ENCODE measurements at places on chromosomes 2 and 18.

- no peak for DNase-seq
Measured at GRCh38 chr2:158199928-158200650, 98.4 kb downstream of the UPP2 start.

- peak; percentile 51 for DNase-seq
Measured at GRCh38 chr2:41869542-41870264, 178.1 kb upstream of the PKDCC start.

DNA sequence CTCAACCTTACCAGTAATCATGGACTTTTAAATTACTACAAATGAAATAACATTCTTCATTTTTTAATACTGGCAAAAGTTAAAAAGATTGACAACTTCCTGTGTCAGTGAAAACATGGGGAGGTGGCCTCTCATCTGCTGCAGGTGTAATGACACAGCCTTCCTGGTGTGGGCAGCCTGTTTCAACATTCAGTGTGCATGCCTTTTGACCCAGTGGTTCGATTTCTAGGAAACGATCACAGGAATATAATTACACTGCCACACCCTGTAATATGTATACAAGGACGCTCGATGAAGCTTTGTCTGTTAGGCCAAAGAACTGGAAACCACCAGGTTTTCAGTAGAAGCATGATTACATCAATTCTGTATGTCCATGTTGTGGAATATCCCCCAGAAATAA lies 68.7 kb downstream of the MTHFD2 start:
- DNase-seq, result peak; percentile 70

DNA sequence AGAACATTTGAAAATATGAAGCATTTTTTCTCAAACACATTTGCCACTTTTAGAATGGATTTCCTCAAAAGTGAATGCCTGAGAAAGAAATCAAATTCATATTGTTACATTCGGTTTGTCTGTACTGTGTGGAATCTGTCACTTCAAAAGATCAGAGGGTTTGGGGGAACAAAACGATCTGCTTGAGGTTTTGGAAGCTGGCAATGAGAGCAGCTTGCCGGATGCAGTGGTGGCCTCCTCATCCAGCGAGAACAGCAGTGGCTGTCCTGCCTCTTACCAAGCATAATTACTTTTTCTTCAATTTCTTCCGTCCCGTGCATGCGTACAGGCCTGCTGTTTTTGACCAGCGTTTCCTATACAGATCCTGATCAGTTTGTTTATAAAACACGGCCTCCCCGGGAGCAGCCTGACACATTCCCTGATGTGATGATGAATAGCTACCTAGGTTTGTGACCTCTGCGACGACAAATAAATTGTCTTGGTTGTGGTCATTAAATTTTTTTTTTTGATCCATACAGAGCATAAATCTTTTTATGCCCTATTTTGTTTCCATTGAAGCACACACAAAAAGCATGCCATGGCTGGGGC lies 45.2 kb downstream of the ITGA6 start:
- DNase-seq, result peak; percentile 64

- DNase-seq, result no peak
Measured at GRCh38 chr18:23227726-23228070, 92.4 kb downstream of the CABLES1 start.

GRCh38 chr2:134137182-134137611 lies 116.7 kb upstream of the MGAT5 start:
- DNase-seq, result no peak

DNA sequence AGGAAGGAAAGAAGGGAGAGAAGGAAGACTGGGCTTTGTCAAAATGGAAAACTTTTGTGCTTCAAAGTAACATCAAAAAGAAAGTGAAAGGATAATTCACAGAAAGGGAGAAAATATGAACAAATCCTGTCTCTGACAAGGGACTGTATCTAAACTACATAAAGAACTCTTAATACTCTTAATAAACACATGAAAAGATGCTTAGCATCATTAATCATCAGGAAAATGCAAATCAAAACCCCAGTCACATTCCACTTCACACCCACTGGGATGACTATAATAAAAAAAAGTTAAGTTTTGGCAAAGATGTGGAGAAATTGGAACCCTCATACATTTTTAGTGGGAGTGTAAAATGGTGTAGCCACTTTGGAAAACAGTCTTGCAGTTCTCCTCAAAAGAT lies 11.8 kb upstream of the ZFP36L2 start:
- DNase-seq, result no peak

DNA sequence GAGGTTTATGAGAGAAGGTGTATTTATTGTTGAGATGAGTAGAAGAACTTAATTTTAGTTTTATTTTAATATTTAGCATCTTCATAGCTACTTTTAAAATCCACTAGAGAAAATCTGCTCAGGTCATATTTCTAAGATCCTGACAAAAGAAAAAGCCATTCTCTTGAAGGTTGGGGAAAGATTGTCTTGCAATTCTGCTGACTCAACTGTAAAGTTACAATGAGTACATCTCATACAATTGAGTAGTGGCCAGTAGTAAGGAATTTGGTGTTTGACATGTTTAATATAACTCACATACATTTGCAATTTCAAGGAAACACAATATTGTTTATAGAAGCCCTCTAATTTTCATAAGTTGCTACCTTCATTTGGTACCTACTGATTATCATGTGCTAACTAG lies 344.5 kb downstream of the LRRTM1 start:
- no peak for DNase-seq

DNA sequence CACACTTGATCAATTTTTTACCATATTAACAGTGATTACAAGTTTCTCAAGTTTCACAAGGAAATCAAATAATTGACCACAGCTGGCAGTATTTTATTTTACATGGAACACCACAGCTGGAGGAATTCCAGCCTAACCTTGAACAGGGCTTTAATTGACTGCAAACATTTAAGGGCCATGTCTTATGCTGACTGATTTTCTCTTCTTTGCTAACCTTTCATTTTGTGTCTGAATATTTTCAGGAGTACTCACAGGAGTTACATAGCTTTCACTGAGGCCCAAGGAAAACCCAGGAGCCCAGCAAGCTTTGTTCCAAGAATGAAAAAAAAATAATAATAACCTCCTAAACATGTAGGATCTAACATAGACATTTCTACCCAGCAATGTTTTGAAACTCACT lies 49.6 kb downstream of the FRZB start:
- no peak for DNase-seq

- no peak for DNase-seq
Measured at GRCh38 chr2:70850925-70851324, 15.3 kb upstream of the CD207 start.

DNA sequence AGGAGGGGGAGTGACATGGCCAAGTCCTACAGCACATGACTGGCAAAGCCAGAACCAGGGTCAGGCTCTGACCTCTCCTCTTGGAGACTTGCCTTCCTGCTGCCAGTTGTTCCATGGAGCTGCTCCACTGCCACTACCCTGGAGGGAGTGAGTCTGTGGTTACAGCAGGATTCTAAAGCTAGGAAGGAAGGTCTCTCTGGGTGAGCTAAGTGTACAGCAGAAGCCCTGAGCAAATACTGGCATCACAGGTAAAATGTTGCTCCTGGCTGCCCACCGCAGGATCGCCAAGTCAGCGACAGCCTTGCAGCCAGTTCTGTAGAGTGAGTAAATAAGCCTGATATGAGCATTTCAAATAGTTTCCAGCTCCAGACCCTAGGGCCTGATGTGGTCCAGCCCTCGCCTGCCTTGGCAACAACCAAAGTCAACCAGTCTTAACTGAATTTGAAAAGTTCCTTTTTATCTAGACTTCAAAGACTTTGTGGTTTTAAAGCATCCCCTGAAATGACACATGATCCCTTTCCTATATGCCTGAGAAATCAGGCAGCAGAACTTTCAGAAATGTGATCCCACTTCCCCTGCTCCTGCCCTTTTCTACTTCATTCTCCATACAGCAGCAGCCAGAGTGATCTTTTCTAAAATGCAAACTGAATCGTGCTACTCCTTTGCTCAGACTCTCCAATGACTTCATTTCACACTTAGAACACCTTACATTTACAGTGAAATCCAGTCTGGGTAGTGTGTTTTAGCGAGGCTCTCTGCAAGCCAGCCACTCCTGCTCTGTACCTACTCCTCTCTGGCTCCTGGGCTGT lies 114.3 kb downstream of the MGAT5 start:
- no peak for DNase-seq

- DNase-seq, result no peak
Measured at GRCh38 chr2:52895726-52896340, 871.8 kb upstream of the CHAC2 start.

DNA sequence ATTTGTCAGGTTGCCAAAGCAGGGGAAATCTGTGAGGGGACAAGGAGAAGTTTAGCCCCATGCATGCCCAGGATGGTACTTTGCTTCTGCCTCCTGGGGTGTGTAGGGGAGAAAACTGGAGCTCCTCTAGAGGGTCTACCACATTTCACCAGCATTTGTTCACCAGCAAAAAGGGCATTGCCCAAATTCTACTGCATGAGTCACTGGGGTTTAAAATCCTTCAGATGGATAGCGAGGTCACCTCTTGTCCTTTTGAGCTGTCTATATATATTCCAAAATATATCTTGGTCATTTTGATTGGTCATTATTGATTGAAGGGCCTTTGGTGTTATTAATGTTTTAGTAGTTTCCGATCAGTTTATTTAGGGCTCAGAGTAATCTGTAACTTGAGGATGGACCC lies 18.7 kb downstream of the FHOD3 start:
- no peak for DNase-seq

DNA sequence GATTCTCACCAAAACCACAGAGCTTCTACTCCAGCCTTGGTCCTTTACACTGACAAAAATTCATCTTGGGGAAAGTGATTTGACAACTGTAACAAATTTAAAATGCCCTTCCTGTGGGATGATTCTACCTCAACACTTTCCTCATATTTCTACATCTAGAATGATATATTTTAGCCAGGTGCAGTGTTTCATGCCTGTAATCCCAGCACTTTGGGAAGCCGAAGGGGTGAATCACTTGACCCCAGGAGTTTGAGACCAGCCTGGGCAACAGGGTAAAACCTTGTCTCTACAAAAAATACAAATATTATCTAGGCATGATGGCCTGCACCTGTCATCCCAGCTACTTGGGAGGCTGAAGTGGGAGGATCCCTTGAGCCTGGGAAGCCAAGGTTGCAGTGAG lies 408.6 kb downstream of the CDH7 start:
- DNase-seq, result no peak

GRCh38 chr2:46422717-46423394 lies 56.5 kb upstream of the TMEM247 start:
- no peak for DNase-seq

Measured in naive thymus-derived CD4-positive, alpha-beta T cell (primary cell).